ENCODE measurements at places on chromosomes 5 and 9. TPM values are rescaled to one million over a fixed set of nuclear protein-coding genes. Genes with fewer than 3 reads are reported as not detected.
A peak's percentile ranks its signal among the peaks of the same experiment; 100 is the strongest.

GRCh38 chr5:44389823-44390143 is 563 bp upstream of the FGF10 start:
- no peak for DNase-seq

DNA sequence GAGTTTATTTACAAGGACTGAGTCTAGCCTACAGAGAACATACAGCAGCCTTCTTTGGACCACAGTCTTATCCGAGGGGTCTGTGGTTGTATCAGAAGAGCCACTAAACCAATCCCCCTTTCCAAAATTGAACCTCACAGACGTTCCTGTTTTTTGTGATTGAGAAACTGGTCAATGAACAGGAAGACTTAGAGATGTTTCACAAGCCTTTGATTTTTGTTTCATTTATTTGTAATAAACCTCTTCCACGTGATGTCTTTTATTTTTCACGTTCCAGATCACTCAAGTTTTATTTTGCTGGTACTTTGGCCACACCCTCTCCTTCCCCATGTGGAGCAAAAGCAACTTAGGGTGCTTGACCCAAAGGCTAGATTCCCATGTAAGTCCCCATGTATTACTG is 16.1 kb downstream of the CCT5 start:
- no peak for DNase-seq

The QRFP gene
- not detected for total RNA-seq

The SPINK6 gene
- not detected for total RNA-seq

DNA sequence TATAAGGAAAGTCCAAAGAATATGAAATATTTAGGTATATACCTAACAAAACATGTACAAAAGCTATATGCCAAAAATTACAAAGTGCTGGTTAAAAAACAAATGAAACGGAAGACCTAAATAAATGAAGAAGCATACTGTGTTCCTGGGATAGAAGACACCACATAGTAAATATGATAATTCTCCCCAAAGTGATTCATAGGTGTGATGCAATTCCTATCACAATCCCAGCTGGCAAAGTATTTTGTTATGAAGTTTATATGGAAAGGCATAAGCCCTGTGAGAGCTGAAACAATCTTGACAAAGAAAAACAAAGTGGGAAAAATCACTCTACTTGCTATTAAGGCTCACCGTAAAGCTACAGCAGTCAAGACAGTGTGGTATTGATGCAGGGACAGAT is 2.6 kb upstream of the SMIM23 start:
- no peak for DNase-seq

DNA sequence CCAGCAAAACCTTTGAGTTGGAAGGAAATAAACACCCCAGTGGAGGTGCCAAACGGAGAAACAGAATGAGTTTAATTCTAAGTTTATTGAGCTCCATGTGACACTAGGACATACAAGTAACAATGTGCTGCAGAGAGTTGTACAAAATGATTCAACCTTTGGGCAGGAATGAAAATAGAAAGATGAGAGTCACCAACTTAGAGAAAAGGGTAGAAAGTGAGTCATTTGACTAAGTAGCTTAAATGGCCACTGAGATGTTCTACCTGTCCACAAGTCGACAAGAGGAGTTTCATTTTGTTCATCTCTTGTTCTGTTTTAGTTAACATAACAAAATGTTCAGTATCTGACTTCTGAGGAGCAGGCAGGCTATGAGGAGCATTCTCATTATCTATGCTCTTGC is 284.7 kb downstream of the NR2F1-AS1 start:
- DNase-seq: no peak

DNA sequence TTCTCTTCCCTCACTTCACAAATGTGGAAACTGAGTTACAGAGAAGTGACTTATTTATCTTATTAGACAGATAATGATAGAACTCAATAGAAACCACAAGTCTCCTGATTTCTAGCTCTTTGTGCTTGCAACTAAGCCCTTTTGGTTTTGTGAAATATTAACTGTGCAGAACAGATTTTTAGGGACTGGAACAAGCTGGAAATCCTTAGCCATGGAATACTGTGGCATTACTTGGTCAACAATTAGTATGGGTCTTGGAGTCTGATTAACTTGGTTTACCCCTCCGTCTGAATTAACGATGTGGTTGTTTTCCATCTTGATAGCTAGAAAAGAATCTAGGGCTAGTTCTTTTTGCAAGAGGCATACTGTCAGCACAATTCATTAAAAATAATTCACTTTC is 584 bp upstream of the KLF9 start:
- DNase-seq: no peak

The OR1J2 gene
- not detected for total RNA-seq

GRCh38 chr5:67178966-67179365 is 17.6 kb downstream of the CD180 start:
- DNase-seq: no peak

- DNase-seq: no peak
Measured at GRCh38 chr5:77843570-77844372, 67.6 kb upstream of the TBCA start.

GRCh38 chr9:130542457-130543228 is 36.7 kb upstream of the FUBP3 start:
- DNase-seq: no peak

DNA sequence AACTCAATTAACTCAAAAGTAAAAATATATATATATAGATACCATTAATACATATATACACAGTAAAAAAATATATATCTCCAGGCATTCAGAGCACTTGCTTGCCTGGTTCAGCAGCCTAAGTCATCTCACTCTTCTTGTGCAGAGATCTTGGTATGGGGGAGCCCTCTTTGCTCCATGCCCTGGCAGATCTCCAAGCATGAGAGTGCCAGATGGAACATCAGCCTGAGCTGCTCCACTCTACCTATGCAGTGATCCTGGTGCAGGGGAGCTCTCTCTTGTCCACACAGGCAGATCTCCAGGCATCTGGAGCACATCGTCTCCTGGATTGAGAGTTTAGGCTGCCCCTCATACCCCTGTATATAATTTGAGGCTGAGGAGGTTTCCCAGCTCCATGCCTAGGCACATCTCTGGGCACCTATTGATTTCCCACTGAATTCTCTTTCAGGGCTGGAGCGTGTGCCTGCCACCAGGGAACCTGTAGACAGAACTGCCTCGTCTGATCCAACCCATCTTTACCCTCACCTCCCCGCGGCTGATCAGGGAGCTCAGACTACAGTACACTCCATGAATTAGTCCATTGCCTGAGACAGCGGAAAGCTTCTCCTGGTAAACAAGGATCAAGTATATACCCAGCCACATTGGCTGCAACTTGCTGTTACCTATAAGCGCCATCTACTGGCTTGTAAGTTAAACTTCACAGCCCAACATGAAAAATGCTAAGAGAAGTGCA is 342.4 kb upstream of the GRIA1 start:
- DNase-seq: no peak

- DNase-seq: no peak
Measured at GRCh38 chr5:96648593-96648992, 13.6 kb upstream of the CAST start.

DNA sequence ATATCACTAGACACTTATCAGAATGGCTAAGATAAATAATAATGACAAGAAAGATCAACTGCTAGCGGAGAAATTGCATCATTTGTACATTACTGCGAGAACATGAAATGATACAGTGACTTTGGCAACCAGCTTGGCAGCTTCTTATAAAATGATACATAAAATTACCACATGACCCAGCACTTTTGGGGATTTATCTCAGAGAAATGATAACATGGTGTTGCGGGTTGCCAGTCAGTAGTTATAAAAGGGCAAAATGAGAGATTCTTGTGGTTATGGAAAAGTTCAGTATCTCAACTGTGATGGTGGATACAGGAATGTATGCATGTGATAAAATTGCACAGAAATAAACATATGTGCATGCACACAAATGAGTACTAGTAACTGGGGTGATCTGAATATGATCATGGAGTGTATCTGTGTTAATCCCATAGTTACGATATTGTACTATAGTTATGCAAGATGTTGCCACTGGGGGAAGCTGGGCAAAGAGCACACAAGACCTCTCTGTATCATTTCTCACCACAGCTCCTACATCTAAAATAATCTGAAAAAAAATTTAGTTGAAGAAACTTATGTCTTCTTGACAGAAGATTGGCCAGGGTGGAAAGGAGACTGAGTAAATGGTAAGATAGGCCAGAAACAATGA is 128.9 kb downstream of the NXNL2 start:
- DNase-seq: no peak

The GMCL2 gene
- not detected for total RNA-seq

DNA sequence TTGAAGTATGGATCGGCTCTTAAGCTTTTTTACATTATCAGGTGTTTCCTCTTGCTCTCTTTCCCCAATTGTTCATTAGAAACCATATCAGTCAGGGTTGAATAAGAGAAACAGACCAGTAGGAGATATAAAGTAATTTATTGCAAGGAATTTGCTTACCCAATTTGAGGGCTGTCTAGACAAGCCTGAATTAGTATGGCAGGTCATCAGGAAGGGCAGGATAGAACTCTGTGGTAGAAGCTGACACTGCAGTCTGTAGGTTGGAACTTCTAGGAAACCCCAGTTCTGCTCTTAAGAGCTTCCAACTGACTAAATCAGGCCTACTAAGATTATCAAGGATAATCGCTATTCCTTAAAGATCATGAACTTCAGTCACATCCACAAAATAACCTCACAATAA is 24.3 kb downstream of the ISOC1 start:
- no peak for DNase-seq

The SECISBP2 gene
- 36.9 TPM for total RNA-seq

The SH3GL2 gene
- total RNA-seq: not detected

DNA sequence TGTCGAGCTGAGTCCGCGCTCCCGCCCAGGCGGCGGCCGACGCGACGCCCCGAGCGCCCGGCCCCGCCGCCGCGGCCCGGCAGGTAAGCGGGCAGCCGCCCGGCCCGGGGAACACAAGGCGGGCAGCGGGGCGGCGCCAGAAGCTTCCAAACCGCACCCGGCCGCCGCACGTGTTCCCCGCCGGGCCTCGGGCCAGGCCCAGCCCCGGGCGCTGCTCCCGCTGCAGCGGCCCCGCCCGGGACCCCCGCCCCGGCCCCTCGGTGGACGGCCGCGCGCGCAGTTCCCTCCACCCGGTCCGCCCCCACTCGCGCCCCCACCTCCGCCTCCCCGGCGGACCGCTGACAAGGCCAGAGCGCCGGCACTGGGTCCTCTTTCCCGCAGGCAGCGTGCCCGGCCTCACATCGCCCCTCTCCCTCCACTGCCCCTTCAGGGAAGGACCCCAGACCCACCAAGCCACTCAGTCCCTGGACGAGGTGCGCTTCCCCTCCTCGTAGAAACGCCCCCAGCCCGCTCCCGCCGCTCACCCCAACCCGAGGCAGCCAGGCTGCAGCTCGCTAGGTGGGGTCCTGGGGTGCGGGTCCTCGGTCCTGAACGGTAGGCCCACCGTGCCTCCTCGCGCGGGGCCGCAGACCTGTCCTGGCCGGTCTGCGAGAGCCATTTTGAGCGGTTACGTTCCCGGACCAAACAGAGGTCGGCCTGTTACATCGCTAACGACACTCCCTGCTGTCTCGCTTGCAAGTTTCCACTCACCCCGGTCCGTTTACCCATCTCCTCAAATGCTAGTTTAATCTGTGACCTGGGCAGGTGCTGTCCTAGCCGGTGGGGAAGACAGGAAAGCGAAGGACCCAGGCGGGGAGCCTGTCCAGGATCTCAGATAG is 475 bp downstream of the WDR5 start:
- DNase-seq: peak; percentile 63

- no peak for DNase-seq
Measured at GRCh38 chr9:108196332-108197007, 659.3 kb downstream of the ACTL7B start.

- DNase-seq: no peak
Measured at GRCh38 chr5:10400831-10401230, 40.8 kb upstream of the ROPN1L start.

- no peak for DNase-seq
Measured at GRCh38 chr5:136200761-136201160, 7.8 kb upstream of the SMIM32 start.

DNA sequence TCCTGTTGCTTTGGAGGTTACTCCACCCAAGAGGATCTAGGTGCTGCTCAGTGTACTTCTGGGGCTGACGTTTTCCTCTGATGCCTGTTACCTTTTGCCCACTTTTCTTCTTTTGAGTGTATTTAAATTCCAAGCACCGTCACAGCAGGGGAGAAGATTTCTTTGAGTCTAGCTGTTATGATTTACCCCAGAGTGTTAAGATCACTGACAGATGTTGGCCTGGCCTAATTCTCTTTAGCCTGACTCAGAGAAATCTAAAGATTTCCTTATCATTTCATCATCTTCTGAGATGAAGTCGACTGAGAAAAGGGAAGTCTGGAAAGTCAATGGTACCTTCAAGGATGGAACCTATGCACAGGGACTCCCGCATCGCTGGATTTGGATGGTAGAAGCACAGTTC is 191.5 kb downstream of the FBXL7 start:
- no peak for DNase-seq
